Right renal cortex interstitium (tissue), 3 donors: ENCODE measurements at places on chromosomes 3 and 15.

- DNase-seq, result no peak
Observed at GRCh38 chr3:72579581-72580245, 268.5 kb downstream of the SHQ1 start.

DNA sequence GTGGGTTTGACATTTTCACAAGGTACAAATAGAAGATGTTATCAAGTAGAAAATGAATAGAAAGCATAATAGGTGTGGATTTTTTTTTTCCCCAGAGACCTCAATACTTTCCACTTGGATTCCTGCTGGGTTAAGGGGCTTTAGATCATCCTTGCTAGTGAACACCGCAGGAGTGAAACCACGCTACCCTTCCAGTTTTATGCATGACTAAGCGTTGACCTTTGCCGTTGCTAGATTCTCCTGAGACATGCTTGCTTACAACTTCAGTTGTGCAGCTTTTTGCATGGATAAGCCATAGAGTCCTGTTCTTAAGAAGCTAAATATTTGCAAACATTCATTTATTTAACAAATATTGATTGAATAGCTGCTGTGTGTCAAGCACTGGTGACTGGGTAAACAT is 299.7 kb upstream of the LMCD1 start:
- no peak for DNase-seq

DNA sequence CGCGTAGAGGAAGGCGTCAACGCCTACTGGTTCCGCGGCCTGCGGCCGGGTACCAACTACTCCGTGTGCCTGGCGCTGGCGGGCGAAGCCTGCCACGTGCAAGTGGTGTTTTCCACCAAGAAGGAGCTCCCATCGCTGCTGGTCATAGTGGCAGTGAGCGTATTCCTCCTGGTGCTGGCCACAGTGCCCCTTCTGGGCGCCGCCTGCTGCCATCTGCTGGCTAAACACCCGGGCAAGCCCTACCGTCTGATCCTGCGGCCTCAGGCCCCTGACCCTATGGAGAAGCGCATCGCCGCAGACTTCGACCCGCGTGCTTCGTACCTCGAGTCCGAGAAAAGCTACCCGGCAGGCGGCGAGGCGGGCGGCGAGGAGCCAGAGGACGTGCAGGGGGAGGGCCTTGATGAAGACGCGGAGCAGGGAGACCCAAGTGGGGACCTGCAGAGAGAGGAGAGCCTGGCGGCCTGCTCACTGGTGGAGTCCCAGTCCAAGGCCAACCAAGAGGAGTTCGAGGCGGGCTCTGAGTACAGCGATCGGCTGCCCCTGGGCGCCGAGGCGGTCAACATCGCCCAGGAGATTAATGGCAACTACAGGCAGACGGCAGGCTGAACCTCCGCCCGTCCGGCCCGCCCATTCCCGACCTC is 4.1 kb downstream of the ISLR2 start:
- no peak for DNase-seq

- DNase-seq, result no peak
Observed at GRCh38 chr3:112407214-112407887, 74.4 kb downstream of the CD200 start.

DNA sequence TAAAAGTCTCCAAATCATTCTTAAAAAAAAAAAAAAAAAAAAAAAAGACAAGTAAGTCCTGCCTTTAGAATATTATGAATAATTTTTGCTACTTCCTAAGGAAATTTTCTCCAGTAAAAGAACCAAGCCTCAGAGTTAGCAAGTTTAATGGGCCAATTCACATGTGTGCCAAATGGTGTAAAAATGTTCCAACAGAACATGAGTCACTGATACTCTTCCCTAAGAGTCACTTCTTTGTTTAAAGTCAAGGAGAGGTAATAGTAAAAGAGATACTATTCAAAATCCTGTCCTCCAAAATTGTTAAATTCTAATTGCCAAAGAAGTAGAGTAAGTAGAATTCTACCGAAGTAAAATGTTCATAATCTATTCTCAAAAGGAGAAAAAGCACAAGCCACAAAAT is 17.7 kb upstream of the CPA3 start:
- no peak for DNase-seq

GRCh38 chr3:110910346-110910955 is 161.2 kb upstream of the NECTIN3 start:
- no peak for DNase-seq
